ENCODE measurements at places on chromosomes 2 and 18.
A peak's percentile ranks its signal among the peaks of the same experiment; 100 is the strongest.

GRCh38 chr2:42800461-42800962, 8.1 kb upstream of the HAAO start:
- DNase-seq: no peak

GRCh38 chr2:50724837-50725236, 307.1 kb downstream of the NRXN1 start:
- DNase-seq: no peak

- no peak for DNase-seq
Measured at GRCh38 chr2:173997269-173997668, 32.1 kb upstream of the SP3 start.

- DNase-seq: no peak
Measured at GRCh38 chr2:179702912-179703311, 158.5 kb downstream of the ZNF385B start.

DNA sequence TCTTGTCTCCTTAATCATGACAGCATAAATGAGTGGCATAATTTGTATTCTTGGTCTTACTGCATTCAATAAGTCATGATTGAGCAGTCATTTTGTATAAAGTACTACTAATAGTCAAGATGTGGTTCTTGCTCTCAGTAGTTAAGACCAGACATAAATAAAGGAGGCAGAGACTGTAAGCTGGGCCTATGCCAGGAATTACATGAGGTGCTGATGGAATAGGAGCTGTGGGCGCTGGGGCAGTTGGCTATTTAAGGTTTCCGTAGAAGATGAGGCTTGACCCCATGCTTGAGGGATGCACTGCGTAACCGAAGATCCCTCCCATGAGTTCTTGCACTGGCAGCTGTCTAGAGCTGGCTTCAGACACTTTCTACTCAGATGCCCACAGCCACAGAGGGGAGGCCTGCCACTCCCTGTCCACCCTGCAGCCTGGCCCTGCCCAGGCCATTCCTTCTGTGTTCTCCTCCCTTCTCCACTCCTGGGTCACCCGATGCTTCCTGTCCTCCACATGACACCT, 150.9 kb upstream of the REV1 start:
- DNase-seq: no peak

DNA sequence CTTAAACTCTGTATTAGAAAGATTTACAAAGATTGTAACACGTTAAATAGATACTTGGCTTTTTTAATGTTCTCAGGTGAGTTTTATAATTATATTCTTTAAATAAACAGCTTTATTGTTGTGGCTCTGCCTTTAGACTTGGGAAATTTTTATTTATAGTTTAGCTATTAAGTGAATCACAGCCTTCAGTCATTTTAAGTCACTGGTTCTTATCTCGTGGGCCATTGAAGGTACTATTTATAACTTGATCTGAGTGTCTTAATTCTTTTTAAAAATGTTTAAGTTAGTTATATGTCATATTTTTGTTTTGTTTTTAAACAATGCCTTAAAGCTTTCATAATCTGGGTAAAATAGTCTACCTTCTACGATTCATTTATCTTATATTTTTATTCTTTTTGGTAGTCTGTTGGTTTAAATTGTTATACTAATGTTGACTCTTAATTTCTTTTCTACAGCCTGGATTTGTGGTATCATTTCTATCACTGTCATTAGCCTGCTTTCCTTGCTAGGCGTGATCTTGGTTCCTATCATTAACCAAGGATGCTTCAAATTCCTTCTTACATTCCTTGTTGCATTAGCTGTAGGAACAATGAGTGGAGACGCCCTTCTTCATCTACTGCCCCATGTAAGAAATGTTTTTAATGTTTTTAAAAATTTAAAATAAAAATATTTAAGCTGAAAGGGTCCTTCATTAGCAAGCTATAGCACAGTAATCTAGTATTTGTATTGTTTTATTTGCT, 49.3 kb downstream of the SLC39A10 start:
- no peak for DNase-seq

GRCh38 chr2:183371545-183371944, 247.3 kb downstream of the NUP35 start:
- no peak for DNase-seq

- DNase-seq: no peak
Measured at GRCh38 chr2:11827547-11827946, 81.1 kb downstream of the LPIN1 start.

GRCh38 chr2:3469486-3469885, 49.8 kb downstream of the ADI1 start:
- DNase-seq: no peak

GRCh38 chr18:5431836-5432575, 111.8 kb downstream of the EPB41L3 start:
- no peak for DNase-seq

- DNase-seq: no peak
Measured at GRCh38 chr2:186862869-186863709, 14.1 kb upstream of the ZSWIM2 start.

- no peak for DNase-seq
Measured at GRCh38 chr2:176078541-176079284, 5.0 kb downstream of the EVX2 start.

DNA sequence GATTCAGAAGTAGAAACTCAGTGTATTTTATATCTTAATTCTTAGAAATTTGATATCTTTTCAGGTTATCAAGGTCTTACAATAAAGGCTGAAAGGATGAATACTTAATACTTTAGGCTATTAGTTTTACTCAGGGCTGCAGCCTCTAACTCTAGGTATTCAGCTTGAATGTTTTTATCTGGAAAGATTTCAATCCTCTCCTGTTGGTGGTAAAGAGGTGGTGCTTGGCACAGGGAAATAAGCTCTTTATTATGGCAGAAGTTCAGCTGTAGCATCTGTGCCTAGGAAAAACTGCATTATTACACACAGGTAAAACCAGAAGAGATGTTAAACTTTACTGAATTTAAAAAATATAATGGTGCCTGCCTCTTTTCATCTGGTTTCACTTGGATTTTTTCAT, 11.1 kb downstream of the ACVR2A start:
- no peak for DNase-seq

- peak; percentile 36 for DNase-seq
Measured at GRCh38 chr2:98771721-98772524, 41.0 kb upstream of the MGAT4A start.

GRCh38 chr2:70523672-70523995, 30.0 kb downstream of the TGFA start:
- DNase-seq: no peak

GRCh38 chr2:15808204-15808910, 132.0 kb upstream of the MYCN start:
- no peak for DNase-seq

DNA sequence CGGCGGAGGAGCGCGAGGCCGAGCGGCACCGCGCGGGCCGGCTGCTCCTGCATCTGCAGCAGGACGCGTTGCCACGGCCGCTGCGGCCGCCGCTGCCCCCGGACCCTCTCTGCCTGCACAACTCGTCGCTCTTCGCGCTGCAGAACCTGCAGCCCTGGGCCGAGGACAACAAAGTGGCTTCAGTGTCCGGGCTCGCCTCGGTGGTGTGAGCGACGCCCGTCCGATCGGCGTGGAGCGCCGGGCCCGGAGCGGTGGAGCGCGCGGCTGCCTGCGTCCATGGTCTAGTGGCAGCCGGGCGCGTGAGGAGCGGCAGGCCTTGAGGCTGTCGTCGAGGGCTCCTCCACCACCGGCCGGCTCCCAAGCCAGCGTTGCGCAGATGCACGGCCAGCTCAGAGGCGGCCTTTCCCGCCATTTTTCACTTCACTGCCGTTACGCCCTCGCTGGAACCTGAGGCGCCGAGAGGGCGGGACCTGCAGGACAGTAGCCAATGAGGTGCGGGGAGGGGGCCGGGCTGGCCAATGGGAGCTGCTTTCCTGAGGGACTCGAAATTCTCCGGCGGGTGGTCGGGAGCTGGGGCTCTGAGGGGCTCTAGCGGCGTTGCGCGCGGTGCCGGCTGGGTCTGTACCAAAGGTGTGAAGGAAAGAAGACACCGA, 1.9 kb downstream of the TLX2 start:
- peak; percentile 46 for DNase-seq

- no peak for DNase-seq
Measured at GRCh38 chr2:96912346-96913116, 42.7 kb upstream of the SEMA4C start.

DNA sequence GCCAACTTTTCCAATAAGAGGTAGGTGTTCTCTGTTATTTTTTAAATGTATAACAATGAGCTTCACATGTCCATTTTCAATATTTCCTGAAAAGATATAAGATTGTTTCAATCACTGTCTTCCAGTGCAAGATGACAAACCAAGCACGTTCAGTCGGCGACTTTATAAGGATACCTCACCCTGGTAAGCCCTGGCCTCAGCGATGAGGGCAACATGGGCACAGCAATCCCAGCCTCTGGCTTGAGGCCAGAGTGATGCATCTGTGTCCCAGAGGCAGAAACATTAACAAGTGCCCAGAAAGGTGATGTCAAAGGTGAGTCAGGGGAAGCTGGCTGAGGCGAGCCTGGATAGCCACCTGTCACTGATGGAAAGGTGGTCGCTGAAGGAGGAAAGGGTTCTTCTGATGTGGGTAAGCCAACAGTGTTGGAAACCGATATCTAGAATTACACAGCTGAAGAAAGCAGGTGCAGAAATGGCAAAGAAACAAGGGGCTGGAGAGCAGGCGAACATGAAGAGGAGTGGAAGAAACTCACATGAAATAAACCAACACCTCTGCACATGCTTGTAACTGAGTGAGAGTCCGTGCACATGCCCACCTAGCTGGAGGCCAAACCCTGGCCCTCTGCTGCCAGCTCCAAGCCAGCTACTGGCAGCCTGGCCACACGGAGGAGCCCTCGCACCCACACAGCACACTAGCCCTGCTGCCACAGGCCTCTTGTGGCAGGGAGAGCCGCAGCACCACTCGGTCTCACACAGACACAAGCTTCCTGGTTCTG, 65.5 kb downstream of the FBXO15 start:
- DNase-seq: peak; percentile 41

- DNase-seq: peak; percentile 22
Measured at GRCh38 chr2:61177727-61178549, 15.9 kb downstream of the C2orf74 start.

DNA sequence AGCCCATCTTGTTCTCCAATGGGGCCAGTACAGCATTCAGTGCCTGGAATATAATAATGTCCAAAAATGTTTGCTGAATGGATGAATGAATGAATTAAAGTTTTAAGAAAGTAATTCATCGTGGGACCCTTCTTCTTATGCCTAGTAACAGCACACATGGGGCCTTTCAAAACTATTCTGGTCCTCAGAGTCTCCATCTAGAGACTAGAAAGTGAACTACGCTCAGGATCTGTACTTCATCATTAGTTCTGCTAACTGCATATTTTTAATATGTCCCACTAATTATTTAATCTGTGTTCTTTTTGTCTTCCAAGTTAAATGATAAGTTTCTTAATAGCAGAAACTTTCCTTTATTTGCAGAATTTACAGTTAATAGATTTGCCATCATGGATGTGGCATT, 172.5 kb downstream of the SMAD2 start:
- DNase-seq: no peak

- DNase-seq: no peak
Measured at GRCh38 chr2:105447476-105447875, 48.6 kb upstream of the FHL2 start.

DNA sequence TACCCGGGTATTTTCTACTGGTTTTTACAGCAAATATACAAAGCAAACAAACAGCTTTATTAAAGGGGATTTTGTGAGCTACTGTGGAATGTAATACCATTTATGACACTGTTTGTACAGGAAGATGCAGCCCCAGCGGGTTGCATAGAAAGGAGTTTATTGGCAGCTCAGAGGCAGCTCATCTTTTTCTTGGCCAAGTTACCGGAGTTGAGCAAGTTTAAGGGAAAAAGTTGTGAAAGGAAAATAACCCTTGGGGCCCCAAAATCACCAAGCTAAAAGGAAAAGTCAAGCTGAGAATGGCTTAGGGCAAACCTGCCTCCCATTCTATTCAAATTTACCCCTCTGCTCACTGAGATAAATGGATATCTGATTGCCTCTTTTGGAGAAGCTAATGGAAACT, 60.8 kb downstream of the MOB4 start:
- DNase-seq: no peak

GRCh38 chr2:169091761-169092519, 22.6 kb downstream of the DHRS9 start:
- no peak for DNase-seq

GRCh38 chr2:219430633-219431615, 3.7 kb upstream of the SPEG start:
- no peak for DNase-seq

DNA sequence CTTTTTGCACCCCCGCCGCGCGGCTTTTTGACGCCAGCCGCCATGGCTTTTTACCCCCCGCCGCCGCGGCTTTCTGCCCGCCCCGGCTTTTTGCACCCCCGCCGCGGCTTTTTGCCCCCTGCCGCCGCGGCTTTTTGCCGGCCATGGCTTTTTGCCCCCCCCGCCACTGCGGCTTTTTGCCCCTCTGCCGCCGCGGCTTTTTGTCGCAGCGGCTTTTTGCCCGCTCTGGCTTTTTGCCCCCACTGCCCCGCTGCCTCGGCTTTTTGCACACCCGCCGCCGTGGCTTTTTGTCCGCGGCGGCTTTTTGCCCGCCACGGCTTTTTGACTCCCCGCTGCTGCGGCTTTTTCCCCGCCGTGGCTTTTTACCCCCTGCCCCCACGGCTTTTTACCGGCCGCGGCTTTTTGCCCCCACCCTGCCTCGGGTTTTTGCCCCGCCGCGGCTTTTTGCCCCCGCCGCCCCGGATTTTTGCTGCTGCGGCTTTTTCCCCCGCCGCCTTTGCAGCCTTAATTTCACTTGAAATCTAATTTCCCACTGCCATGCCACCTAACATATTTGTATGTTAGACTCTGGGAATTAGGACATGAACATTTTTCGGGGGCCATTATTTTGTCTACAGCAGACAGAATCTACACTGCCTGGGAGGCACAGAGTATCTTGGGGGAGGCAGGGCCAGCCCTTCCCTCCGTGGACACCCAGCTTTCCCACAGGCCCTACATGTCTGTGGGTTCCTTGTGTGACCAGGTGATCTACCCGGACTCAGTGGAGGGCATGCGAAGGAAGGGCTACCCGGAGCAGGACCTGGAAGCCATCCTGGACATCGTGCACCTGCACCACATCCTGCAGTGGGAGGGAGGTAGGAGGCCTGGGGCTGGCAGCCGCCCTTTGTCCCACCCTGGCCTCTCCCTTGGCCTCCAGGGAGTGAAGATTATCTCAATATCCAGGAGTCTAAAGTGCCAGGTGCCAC, 3031.0 kb upstream of the TEKT4 start:
- DNase-seq: no peak

GRCh38 chr2:187581125-187581896, 27.1 kb upstream of the TFPI start:
- DNase-seq: no peak

DNA sequence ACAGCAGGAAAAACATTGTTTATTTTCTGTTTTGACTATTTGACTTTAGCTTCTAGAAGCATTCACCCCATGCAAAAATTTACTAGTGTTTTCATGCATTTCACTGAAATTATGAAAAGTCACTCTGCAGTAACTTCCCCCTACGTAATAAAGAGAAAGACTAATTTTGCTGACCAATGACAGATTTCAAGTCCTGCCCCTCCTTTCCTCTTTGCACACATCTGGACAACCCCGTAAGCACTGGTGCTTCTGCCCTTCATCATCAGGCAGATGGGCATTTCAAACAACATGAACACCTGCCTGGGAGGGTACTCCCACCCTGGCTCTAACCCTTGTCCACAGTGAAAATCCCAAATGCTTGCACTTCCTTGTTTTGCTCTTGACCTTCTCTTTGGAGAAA, 815.0 kb upstream of the ID2 start:
- no peak for DNase-seq
